ENCODE measurements at places on chromosomes 1 and 21. TPM values are rescaled to one million over a fixed set of nuclear protein-coding genes. Genes with fewer than 3 reads are reported as not detected.

The CAMTA1 gene
- polyA plus RNA-seq = 181 TPM

- H3K27ac ChIP-seq = no peak overlapping the region
- H3K4me3 ChIP-seq = no peak overlapping the region
- DNase-seq = no peak
- H3K27me3 ChIP-seq = no peaks in the 10 kb centered on the region
- H3K4me1 ChIP-seq = no peaks in the 10 kb centered on the region
Measured at GRCh38 chr21:15713412-15713811, 16.4 kb upstream of the USP25 start.

GRCh38 chr1:154870115-154870571 lies at the start of gene KCNN3:
KCNN3 (minus strand) TSS chr1:154870281; CDS start chr1:154869964, 317 bp downstream.
- H3K4me3 ChIP-seq = peak within 1 kb of the TSS; percentile 40
- peak; percentile 96 for DNase-seq
- H3K27me3 ChIP-seq = no peaks in the 10 kb centered on the region
- no peaks in the 10 kb centered on the region for H3K36me3 ChIP-seq

GRCh38 chr1:92705446-92705845 lies 79.5 kb downstream of the EVI5 start:
- no peak overlapping the region for H3K4me3 ChIP-seq
- H3K27me3 ChIP-seq = no peaks in the 10 kb centered on the region
- no peak overlapping the region for H3K27ac ChIP-seq
- no peaks in the 10 kb centered on the region for H3K4me1 ChIP-seq
- H3K36me3 ChIP-seq = no peaks in the 10 kb centered on the region
- no peak for DNase-seq

- H3K36me3 ChIP-seq = no peaks in the 10 kb centered on the region
- no peaks in the 10 kb centered on the region for H3K27me3 ChIP-seq
- H3K4me3 ChIP-seq = no peak overlapping the region
Measured at GRCh38 chr1:63743781-63744180, 30.0 kb upstream of the ROR1 start.

DNA sequence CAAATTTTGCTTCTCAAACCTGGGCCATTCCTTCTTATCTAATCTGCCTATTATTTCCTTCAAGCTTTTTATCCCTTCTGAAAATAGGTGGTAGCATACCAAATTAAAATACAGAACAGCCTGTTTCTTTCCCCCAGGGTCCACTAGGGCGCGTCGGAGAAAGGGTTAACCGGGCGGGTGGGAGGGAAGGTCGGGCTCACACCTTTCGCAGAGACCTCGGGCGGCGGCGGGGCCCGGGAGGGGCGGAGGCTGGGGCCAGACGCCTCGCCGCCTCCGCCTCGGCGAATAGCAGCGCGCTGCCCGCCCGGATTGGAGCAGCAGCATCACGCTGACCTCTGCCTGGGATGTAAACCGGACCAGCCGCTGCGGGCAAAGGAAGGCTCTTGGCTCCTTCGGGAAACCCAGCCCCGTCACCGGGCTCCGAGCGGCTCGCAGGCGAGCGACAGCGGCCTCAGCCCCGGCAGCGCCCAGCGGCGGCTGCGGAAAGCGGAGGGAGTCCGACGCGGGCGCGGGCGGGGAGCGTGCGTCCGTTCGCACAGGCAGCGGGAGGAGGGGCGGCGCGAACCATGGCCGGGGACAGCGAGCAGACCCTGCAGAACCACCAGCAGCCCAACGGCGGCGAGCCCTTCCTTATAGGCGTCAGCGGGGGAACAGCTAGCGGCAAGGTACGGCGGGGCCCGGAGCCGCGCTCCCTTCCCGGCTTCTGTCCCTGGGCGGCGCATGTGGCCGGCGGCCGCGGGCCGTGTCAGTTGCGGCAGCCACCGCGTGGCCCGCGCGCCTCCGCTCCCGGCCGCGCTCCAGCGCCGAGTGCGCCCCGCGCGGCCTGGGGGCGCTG lies at the start of gene UCK2:
Gene UCK2, plus strand, starts transcription at position 347 of the 835 bp plus-strand sequence. Its CDS starts 220 bp downstream, at position 567.
- H3K27ac ChIP-seq = peak within 1 kb of the TSS; percentile 94
- no peaks in the 10 kb centered on the region for H3K27me3 ChIP-seq
- no peaks in the 10 kb centered on the region for H3K36me3 ChIP-seq
- H3K4me3 ChIP-seq = peak within 1 kb of the TSS; percentile 94
- H3K4me1 ChIP-seq = peaks cover 11% of the 10 kb centered on the region

GRCh38 chr1:43954036-43954435 lies 7.3 kb downstream of the IPO13 start:
- peaks cover 21% of the 10 kb centered on the region for H3K36me3 ChIP-seq
- no peak overlapping the region for H3K4me3 ChIP-seq
- H3K27me3 ChIP-seq = no peaks in the 10 kb centered on the region

GRCh38 chr1:160205242-160206035 lies at the start of gene PEA15:
PEA15 (plus strand) TSS chr1:160205384; CDS start chr1:160211545, 6,161 bp downstream.
- no peaks in the 10 kb centered on the region for H3K27me3 ChIP-seq
- H3K4me3 ChIP-seq = peak within 1 kb of the TSS; percentile 91
- H3K27ac ChIP-seq = peak within 1 kb of the TSS; percentile 99
- H3K4me1 ChIP-seq = no peaks in the 10 kb centered on the region
- H3K36me3 ChIP-seq = no peaks in the 10 kb centered on the region
- DNase-seq = peak; percentile 88

Measured in sigmoid colon (tissue), 7 donors.